ENCODE measurements at places on chromosomes 3 and 15.

- peak; percentile 31 for DNase-seq
These were observed 54.3 kb upstream of the SMAD3 start for GRCh38 chr15:67010898-67011616.

DNA sequence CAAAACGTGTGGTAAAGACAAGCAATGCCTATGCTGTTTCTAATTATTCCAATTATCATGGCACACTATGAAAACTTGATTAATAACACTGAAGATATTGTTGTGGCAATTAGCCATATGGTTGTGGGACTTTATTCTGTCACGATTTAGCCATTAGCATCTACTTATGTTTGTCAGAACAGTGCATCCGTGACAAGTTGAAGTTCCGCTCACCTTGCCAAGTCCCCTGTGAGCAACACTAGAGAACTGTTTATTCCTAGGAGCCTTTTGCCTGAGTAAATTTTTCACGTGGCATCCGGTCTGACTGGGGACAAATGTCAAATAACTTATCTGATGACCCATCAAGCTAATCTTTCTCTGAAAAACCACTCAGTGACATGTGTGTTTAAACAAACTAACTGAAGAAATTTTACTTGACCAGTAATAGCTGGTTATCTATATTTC lies 403.3 kb downstream of the TBC1D5 start:
- no peak for DNase-seq

DNA sequence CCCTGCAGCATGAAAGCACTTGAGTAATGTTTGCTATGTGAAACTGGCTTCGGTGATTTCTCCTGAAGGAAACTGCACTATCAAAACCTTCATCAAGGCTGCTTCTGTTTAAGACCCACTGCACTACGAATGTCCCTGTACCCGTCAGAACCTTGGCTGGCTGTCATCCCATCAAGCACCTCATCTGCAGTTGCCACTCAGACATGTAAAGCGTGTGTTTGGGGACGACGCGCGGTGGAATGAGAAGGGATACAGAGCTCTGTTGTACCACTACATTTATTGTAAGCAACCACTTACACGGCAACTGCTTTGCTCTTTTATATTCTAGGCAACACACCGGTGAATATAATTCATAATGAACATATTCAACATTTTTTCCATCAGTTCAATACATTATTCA lies 147.6 kb downstream of the TIGIT start:
- DNase-seq: no peak

GRCh38 chr3:64867224-64867623 lies 179.4 kb upstream of the ADAMTS9 start:
- DNase-seq: no peak

GRCh38 chr15:101675796-101676582 lies 23.8 kb upstream of the TM2D3 start:
- peak; percentile 84 for DNase-seq

DNA sequence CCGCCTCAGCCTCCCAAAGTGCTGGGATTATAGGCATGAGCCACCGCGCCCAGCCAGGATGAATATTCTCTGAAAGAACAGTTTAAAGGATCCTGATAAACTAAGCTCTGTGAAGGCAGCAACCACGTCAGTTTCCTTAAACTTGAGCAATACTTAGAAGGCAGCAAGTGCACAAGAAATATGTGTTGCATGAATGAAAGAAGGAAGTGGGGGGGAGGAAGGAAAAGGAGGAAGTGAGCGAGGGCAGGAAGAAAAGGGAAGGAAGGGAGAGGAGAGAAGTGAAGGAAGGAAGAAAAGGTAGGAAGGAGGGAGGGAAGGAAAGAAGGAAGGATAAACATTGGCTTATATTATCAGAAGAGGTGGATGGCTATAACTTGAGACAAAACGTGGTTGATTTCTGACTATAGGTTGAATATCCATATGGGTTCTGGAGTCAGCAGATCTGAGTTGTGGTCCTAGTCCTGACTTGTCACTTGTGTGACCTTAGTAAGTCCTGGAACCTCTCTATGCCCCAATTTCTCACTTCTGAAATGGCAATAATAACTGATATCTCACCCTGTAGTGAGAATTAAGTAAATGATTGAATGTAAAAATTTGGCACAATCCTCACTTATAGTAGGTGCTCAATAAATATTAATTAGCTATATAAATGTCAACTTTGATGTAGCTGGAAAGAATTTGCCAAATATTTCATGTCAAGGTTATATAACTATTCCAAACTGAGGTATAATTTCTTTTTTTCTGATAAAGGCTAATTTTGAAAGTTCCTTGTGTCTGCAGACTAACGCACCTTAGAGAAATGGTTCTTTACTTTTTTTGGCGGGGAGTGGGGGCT lies 12.0 kb upstream of the SEMA4B start:
- peak; percentile 19 for DNase-seq

DNA sequence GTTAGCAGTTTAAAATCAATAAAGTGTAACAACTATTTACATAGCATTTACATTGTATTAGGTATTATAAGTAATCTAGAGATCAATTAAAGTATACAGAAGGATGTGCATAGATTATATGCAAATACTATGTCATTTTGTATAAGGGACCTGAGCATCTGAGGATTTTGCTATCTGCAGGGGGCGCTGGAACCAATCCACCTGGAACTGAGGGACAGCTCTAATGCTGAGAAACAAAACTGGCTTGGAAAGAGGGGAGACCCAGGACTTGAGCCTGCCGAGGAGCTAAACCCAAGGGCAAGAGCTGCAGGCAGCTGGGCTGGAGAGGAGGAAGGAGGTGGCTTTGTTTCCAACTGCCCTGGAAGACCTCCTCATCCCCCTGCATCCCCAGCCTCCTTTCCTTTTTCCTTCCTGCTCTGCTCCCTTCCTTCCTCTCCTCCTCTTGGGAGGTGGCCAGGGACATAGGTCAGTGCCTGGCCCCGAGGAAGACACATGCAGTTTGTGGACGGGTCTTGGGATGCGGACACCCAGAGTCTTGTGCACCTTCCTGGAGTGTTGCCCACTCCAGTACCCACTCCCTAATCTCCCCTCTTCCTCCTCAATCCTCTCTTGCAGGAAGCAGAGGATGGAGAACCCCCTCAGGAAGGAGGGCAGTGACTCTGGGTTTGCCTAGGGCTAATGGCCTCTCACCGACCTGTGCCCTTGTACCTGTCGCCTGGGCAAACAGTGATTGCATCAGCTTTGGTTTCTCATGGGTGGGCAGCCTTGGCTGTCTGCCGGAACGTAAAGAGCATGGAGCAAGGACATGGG lies 825 bp upstream of the RTP3 start:
- no peak for DNase-seq
